ENCODE measurements at places on chromosomes 16 and 17. TPM values are rescaled to one million over a fixed set of nuclear protein-coding genes. Genes with fewer than 3 reads are reported as not detected.

The COX6A2 gene
- not detected for total RNA-seq

The ANKRD13B gene
- 17.6 TPM for total RNA-seq

The KRTAP9-8 gene
- total RNA-seq: not detected

The FBXL16 gene
- total RNA-seq: 9.9 TPM

The ZNF785 gene
- not detected for total RNA-seq

The OSBPL7 gene
- total RNA-seq: 19.1 TPM

The TLCD2 gene
- total RNA-seq: 0.50 TPM

The KCTD11 gene
- 13.9 TPM for total RNA-seq

The KIF18B gene
- 16.3 TPM for total RNA-seq

The TPSG1 gene
- total RNA-seq: 4.3 TPM

The KRTAP2-1 gene
- total RNA-seq: not detected

The QPRT gene
- 83.7 TPM for total RNA-seq

The ADCY9 gene
- 16.0 TPM for total RNA-seq

The AARS1 gene
- total RNA-seq: 74.4 TPM

The C1QTNF1 gene
- total RNA-seq: 6.5 TPM

The PRR29 gene
- total RNA-seq: 0.76 TPM

The CHD9NB gene
- 1.6 TPM for total RNA-seq

The SRL gene
- not detected for total RNA-seq

The SPAG5 gene
- 170 TPM for total RNA-seq

The SLC5A10 gene
- 0.22 TPM for total RNA-seq

The KRT28 gene
- not detected for total RNA-seq

The IL17C gene
- not detected for total RNA-seq

The EMP2 gene
- total RNA-seq: 11.6 TPM

The NPIPB9 gene
- not detected for total RNA-seq

The HCRT gene
- not detected for total RNA-seq

The AATK gene
- total RNA-seq: 0.41 TPM

The SAP30BP gene
- total RNA-seq: 124 TPM

The TAT gene
- not detected for total RNA-seq

The SMIM36 gene
- not detected for total RNA-seq

The SRCIN1 gene
- total RNA-seq: 0.19 TPM

The DOC2A gene
- 1.7 TPM for total RNA-seq

The KCTD2 gene
- 25.6 TPM for total RNA-seq

The RNU2-1 gene
- total RNA-seq: not detected

The ZNF668 gene
- 31.2 TPM for total RNA-seq

The TMEM92 gene
- total RNA-seq: 6.6 TPM

The TBC1D3H gene
- total RNA-seq: not detected

The EVPLL gene
- not detected for total RNA-seq

The AGRP gene
- not detected for total RNA-seq

The ZNF205 gene
- total RNA-seq: 21.0 TPM

The ABCA8 gene
- not detected for total RNA-seq

The MEIOC gene
- total RNA-seq: 0.14 TPM

The CA7 gene
- total RNA-seq: not detected

The CMTM2 gene
- not detected for total RNA-seq

The MYH8 gene
- not detected for total RNA-seq

The TSNAXIP1 gene
- total RNA-seq: 0.55 TPM

The CYB5B gene
- 231 TPM for total RNA-seq

Data from A172 (cell line).